ENCODE measurements at places on chromosomes 3 and 15.

DNA sequence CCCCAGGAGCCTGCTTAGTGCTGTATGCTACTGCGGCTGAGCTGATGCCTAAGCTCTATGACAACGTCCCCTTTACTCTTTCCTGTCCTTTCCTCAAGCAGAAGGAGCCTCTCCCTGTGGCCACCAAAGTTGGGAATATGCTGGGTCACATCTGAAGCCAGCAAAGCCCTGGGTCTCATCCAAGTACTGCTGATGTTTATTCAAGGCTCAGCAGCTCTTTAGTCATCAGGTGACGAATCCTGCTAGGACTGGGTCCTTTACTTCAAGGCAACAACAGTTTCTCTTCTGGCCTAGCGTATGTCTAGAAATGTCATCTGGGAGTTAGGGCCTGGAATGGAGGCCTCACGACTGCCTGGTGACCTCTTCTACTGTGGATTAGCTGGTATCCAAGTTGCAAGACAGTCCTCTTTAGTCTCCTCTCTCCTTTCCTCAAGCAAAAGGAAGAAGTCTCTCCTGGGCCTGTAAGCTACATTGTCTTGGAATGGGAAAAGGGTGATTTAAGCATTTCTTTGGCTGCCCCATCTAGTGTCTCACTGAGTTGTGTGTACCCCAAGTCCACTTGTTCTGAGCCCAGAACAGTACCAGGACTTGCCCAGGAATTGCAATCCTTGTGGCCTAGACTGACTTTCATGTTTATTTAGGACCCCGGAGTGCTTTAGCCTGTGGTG, 63.9 kb downstream of the TNFAIP8L3 start:
- DNase-seq: no peak

DNA sequence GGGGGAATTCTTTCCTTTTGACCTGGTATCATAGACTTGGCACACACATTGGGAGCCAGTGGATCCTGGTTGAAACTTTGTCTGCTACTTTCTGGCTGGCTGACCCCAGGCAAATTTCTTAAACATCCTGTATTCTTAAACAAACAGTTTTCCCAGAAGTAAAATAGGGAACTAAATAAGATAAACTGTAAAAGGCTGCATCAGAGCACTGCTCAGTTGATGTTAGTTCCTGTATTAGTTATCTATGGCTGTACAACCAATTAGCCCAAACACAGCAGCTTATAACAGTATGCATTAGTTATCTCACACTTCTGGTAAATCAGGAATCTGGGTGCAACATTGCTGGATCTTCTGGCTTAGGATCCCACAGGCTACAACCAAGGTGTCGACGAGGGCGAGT, 73.1 kb upstream of the SLCO3A1 start:
- peak; percentile 6 for DNase-seq

- no peak for DNase-seq
These were observed 5.3 kb downstream of the CCDC80 start for GRCh38 chr3:112635674-112636073.

GRCh38 chr3:43207628-43208085, 78.7 kb upstream of the SNRK start:
- DNase-seq: no peak

DNA sequence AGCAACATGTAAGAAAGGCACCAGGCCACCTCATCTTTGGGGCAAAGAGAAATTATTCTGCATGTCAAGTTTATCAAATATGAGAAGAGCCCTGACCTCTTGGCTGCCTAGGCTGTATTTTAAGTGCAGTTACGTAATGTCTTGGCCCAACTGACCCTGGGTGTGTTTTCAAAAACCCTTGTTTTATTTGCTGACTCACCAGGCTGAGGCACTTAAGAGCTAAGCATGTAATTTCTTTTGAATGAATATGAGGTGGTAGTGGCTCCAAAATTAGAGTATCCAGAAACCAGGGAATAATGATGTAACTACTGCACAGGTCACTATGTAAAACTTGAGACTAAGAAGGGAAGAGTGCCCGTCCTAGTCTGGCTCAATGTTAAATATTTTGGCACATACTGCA, 24.3 kb downstream of the PGPEP1L start:
- DNase-seq: peak; percentile 58

DNA sequence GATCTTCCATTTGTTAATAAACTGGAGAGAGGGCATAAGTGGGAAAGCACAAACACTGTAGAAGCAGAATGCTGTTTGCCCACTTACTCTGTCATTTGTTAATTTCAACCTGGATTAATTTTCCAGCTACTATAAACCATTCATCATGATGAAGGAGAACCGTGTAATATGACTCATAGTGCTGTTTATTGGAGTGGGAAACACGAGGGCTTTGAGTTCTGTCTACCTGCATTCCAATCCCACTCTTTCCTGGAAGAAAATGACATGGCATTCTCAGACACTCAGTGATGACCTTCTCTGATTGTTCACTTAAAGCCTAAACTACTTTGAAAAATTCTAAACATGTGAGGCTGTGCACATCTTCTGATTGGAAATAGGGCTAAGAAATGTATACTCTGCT, 826.7 kb downstream of the AGBL1 start:
- DNase-seq: no peak

- DNase-seq: no peak
These were observed 1.1 kb upstream of the UTS2B start for GRCh38 chr3:191331388-191331787.

DNA sequence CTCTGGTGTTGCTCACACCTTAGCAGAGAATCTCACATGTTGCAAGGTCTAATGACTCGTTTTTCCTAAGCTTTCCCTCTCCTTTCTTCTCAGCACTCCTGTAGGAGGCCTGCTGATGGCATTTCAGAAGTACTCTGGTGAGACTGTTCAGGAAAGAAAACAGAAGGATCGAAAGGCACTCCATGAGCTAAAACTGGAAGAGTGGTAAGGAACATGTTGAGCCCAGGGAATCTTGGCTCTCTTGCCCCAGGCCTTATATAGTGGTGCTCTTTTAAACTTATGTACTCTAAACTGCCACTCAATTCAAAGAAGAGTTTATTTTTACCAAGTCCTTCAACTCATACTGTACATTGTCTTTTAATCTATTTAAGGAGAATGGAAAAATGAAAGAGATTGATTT, 18.8 kb downstream of the TIMMDC1 start:
- no peak for DNase-seq

GRCh38 chr15:36904715-36905114, 195.6 kb downstream of the MEIS2 start:
- DNase-seq: no peak

DNA sequence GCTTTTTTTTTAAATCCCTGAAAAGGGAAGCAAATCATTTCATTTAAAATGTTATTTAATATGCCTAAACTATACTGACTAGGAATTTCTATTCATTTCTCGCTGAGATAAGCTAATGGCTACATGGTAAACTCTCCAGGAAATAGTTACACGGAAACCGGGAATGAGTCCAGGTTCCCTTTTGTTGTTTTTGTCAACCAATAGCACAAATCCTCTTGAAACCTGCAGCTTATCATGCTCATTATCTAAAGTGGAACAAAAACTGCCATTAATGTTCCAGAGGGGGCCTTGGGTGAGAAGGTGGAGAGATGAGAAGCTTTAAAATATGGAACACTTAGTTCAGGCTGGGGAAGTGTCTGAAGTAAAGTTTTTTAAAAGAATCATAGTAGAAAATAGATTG, 113.5 kb upstream of the ALCAM start:
- DNase-seq: no peak

GRCh38 chr15:98969126-98969735, 38.4 kb downstream of the PGPEP1L start:
- no peak for DNase-seq

DNA sequence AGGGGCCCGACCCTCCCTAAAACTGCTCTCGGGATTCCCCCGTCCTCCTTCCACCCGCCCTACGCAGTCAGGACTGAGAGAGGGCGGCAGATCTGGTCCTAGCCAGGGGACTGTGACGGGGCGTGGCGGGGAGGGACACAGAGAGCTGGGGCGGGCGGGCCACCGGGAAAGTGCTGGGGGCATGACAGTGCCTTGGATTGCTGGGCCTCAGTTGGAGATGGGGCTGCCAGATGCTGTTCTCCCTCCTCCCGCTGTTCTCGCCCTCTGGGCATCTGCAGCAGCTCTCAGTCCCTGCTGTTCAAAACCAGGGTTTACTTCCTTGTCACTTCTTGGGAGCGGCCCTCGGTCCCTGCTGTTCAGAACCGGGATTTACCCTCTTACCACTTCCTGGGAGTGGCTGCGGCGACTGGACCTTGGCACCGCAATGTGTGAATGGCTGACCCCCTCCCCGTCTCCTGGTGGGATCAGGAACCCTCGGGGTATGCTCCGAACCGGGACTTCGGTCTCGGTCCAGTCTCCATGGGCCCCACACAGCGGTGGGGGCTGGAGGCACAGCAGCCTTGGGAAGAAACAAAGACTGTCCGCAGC, 1.8 kb upstream of the RPP25 start:
- DNase-seq: no peak

GRCh38 chr3:10563396-10563795, 58.0 kb upstream of the ATP2B2 start:
- DNase-seq: no peak

- DNase-seq: no peak
These were observed 63.1 kb downstream of the EDEM1 start for GRCh38 chr3:5250467-5251195.

GRCh38 chr15:99249270-99249841, at the start of gene TTC23:
TTC23 (minus strand) TSS chr15:99249581; CDS start chr15:99228712, 20,869 bp downstream.
- no peak for DNase-seq

- no peak for DNase-seq
These were observed 23.3 kb upstream of the GABRR3 start for GRCh38 chr3:98058244-98058960.

DNA sequence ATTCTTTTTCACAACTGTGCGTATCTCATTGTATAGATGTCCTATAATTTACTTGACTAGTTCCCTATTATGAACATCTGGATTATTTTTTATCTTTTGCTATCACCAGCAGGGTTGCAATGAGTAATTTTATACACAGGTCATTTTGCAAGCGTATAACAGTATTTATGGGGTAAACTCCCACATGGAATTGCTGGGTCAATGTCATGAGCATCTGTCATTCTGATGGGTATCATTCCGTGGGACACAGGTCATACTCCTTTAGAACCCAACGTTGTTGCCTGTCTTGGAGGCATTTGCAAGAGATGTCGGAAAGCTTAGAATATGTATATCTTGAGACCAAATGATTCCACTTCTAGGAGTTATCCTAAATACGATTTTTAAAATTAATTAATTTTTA, 12.9 kb downstream of the BHLHE40 start:
- DNase-seq: no peak

DNA sequence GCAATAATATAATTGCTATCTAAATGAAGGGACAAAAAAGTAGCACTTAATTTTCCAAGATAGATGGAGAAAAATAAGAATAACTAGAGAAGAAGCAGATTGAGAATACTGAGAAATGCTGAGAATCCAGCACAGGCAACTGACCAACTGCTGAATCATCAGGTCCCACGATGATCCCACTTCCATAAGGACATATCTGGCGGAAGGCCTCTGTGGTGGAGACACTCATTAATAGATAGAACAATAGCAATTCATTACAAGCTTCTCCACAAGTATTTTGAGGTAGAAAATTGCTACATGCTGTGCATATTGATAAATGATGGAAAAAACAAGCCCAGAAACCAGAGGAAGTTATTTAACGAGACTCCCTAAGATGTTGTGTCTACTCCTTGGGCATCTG, 105.9 kb downstream of the DUT start:
- no peak for DNase-seq

- no peak for DNase-seq
These were observed 10.0 kb downstream of the ABHD2 start for GRCh38 chr15:89098281-89098680.

GRCh38 chr3:40580494-40581091, 55.8 kb downstream of the ZNF621 start:
- DNase-seq: peak; percentile 46

GRCh38 chr3:63934041-63934866, 22.1 kb upstream of the SCAANT1 start:
- peak; percentile 80 for DNase-seq

- no peak for DNase-seq
These were observed 172.0 kb downstream of the MCTP2 start for GRCh38 chr15:94403331-94403730.

GRCh38 chr15:39543651-39544050, 37.2 kb upstream of the THBS1 start:
- DNase-seq: no peak

GRCh38 chr15:98257290-98257689, 296.8 kb downstream of the ARRDC4 start:
- no peak for DNase-seq

GRCh38 chr15:76756381-76756780, 148.8 kb downstream of the SCAPER start:
- no peak for DNase-seq

GRCh38 chr3:42654331-42655201, 1.1 kb downstream of the ZBTB47 start:
- no peak for DNase-seq

GRCh38 chr3:33001889-33002288, 50.4 kb downstream of the CCR4 start:
- DNase-seq: no peak

DNA sequence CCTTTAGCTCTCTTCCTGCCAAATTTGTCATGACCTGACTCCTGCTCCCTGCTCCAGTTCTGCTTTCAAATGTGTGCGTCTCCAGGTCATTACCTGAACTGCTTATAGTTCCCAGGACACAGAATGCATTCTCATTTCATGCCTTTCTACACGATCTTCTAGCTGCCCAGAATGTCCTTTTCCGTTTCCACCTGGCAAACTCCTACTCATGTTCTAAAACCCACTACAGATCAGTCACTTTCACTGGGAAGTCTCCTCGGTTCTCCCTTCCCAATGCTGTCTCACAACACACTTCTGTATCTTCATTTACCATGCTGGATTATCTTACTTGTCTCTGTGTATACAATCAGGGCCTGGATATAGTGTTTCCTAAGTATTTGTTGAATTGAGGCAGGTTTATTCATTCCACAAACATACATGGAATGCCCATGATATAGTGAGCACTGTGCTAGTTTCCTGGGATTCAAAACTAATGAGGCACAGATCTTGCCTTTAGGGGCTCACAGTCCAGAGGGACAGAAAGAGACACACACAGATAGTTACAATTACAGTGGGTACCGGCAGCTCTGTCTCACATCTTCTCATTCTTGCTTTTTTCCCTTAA, 1.6 kb upstream of the NOX5 start:
- no peak for DNase-seq

DNA sequence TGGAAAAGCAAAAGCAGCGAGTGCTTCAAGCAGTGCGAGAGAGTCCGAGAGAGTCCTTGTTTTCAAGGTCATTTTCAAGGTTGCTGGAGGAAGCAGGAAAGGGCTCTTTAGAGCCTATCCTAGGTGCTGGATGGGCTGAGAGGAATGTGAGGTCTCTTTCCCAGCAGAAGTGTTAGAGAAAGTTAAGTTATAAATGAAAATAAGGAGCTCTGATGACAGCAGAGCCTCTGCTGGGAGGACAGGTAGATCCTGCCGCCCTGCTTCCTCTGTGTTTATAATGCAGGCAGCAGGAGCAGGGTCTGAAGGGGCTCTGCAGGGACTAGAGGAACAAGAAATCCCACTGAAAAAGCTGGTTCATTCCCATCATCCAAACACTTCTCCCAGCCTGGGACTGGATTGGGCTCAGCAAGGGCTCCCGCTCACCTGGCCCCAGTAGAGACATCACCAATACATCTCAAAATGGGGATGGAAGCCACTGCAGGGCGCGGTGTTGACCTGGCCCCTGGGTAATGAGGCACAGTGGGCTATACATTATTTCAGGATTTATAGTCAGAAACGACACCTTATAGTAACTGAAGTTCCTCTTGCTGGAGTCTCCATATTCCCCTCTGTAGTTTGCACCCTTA, 41.5 kb upstream of the RAB6B start:
- DNase-seq: no peak
